ENCODE measurements at places on chromosomes 6 and 20.

DNA sequence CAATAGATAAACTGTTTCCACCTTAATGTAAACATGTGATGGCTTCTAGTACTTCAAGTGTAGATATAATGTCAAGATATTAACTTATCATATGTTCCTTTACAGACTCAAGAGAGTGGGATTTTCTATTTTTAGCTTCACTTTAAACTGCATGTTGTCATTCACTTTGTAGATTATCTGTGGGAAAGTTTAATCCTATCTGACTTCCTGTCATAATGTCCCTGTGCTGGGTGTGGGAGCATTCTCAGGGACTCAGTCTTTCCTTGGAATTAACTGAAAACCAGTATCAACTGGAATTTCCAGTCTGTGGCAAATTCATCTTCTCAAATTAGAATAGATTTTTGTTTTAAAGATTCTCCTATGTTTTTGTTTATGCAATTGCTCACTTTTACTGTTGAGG is 226.1 kb upstream of the FERMT1 start:
- DNase-seq: no peak

GRCh38 chr20:16007164-16007563 is 566.1 kb downstream of the KIF16B start:
- no peak for DNase-seq

DNA sequence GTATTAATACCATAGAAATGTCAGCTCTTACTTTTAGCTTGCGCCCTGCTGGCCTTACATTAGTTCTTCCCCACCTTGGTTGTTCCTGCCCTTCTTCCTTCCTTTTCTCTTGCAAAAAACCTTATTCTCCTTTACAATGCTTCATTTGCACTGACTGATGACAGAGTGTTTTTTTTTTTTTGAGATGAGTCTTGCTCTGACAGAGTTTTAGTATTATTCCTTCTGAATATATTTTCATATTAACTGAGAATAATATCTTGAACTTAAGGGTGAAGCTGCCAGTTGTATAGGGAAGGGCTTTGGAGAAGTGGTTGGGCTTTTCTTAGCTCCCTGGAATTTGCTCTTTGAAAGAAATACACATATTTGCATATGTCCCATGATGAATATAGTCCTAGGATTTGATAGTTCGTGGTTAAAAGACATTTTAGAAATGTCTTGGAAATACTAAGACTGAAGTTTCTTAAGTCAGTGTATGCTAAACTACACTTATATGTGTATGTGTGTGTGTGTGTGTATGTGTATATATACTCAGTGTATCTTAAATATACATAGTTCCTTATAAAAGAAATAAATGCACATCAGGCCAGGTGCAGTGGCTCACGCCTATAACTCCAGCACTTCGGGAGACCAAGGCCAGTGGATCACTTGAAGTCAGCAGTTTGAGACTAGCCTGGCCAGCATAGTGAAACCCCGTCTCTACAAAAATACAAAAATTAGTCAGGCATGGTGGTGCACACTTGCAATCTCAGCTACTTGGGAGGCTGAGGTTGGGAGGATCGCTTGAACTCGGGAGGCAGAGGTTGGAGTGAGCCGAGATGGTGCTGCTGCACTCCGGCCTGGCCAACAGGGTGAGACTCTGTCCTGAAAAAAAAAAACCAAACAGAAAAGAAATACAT is 216.1 kb upstream of the MYLIP start:
- DNase-seq: no peak

DNA sequence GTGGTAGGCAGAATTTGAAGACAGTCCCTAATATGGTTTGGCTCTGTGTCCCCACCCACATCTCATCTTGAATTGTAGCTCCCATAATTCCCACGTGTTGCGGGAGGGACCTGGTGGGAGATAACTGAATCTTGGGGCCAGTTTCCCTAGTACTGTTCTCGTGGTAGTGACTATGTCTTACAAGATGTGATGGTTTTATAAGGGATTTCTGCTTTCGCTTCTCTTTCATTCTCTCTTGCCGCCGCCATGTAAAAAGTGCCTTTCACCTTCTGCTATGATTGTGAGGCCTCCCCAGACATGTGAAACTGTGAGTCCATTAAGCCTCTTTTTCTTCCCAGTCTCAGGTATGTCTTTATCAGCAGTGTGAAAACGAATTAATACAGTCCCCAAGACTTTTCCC is 103.4 kb downstream of the PDE10A start:
- DNase-seq: no peak

- DNase-seq: no peak
Measured at GRCh38 chr6:24927985-24928745, 7.6 kb downstream of the RIPOR2 start.

DNA sequence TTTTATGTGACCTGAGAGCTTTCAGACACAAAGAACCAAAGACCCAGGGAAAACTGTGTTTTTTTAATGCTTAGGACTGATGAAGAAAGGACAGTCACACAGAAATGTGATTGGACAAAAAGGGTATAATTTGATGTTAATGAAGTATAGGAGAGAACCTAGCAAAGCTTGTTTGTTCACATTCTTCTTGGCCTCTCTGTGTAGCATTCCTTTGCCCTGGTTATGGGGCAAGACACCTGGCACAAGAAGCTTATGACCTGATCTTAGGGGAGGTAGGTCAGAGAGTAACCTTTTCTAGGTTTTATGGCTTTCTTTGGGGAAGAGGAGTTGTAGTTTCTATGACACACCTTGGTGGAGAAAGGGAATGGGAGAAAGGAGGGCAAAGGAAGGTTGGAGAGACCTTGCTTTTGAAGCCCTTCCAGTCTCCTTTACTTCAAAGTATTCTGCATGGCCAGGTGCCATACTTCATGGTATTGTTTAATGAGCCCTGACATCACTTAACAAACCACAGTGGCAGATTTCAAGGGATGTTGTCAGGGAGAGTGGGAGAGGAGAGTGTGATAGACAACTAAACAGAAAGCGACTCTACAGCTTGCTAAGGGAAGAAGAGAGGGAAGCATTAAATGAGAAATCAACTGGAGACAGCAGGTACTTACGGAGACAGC is 701.8 kb upstream of the FLRT3 start:
- DNase-seq: no peak

- no peak for DNase-seq
Measured at GRCh38 chr6:75481936-75482593, 11.5 kb downstream of the FILIP1 start.

DNA sequence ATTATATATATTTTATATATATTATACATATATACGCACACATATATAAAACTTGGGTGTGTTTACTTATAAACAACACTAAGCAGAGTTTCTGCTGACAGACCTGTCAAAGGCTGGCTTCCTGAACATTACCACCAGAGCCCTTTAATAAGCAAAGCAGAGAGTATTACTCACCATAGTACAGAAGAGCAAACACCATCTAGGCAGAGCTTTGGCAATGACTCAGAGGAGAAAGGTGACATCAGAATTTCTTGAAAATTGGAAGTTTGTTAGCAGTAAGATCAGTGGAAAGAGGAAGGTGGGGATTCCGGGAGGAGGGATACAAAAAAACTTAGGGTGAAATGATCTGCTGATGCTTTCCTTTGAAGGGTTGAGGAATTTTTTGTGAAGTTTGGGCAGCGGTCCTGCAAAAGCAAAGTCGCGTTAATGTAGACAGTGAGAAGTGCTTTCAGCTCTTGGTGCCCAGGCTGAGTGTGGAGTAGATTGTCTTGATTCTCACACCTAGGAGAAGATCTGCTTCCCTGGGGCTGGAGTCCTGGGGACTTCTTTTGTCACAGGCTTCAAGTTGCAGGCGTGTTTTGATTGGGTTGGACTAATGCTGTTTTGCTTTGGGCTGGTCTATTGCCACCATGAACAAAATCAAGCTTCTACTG is 109.6 kb upstream of the BACH2 start:
- DNase-seq: no peak

DNA sequence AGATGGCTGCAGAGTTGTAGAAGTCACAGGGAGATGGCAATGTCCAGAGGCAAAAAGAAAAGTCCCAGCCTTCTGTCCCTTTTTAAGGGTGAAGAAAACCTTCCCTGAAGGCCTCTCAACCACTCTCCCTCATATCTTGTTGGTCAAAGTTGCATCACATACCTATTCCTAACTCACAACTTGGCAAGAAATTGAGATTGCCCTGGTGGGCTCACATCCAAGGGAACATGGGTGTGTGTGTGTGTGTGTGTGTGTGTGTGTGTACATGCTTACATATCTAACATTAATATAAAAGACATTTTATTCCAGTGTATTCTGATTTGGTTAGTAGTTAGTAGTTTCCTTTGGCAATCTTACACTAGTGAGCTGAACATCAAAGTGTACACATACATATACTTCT is 144.3 kb upstream of the SALL4 start:
- DNase-seq: no peak

DNA sequence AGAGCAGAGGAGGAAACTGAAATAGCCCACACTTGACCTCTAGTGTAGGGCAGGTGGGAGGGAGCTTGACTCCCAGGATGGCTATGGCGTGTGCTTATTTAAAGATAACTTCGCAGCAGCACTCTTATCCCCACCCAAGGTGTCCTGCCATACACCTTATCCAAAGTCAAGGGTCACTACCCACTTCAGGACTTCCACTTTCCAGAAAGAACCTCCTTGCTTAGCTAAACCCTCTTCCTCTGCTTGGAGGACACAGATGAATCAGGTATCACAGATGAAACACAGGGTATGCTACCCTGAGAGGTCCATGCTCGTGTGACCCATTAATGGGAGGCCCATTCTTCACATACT is 2.3 kb downstream of the RIN2 start:
- DNase-seq: no peak

- no peak for DNase-seq
Measured at GRCh38 chr6:39923394-39923793, 10.9 kb downstream of the MOCS1 start.
